B cell (primary cell): ENCODE measurements at places on chromosomes 5 and 9. TPM values are rescaled to one million over a fixed set of nuclear protein-coding genes. Genes with fewer than 3 reads are reported as not detected.
A peak's percentile ranks its signal among the peaks of the same experiment; 100 is the strongest.

DDX4 gene
- not detected in 2 replicates for total RNA-seq

MYORG gene
- total RNA-seq = 0.37 and 0.49 TPM in 2 replicates

ANKRD20A1 gene
- total RNA-seq = 1.3 TPM in 1 of 2 replicates, not detected in the other

RETREG1 gene
- 11.4 and 12.9 TPM in 2 replicates for total RNA-seq

AGXT2 gene
- not detected in 2 replicates for total RNA-seq

KIF4B gene
- not detected in 2 replicates for total RNA-seq

SPINK4 gene
- not detected in 2 replicates for total RNA-seq

TAF11L10 gene
- not detected in 2 replicates for total RNA-seq

TMEM171 gene
- total RNA-seq = not detected in 2 replicates

FAM193B gene
- total RNA-seq = 227 and 237 TPM in 2 replicates

TAF11L14 gene
- total RNA-seq = not detected in 2 replicates

DNA sequence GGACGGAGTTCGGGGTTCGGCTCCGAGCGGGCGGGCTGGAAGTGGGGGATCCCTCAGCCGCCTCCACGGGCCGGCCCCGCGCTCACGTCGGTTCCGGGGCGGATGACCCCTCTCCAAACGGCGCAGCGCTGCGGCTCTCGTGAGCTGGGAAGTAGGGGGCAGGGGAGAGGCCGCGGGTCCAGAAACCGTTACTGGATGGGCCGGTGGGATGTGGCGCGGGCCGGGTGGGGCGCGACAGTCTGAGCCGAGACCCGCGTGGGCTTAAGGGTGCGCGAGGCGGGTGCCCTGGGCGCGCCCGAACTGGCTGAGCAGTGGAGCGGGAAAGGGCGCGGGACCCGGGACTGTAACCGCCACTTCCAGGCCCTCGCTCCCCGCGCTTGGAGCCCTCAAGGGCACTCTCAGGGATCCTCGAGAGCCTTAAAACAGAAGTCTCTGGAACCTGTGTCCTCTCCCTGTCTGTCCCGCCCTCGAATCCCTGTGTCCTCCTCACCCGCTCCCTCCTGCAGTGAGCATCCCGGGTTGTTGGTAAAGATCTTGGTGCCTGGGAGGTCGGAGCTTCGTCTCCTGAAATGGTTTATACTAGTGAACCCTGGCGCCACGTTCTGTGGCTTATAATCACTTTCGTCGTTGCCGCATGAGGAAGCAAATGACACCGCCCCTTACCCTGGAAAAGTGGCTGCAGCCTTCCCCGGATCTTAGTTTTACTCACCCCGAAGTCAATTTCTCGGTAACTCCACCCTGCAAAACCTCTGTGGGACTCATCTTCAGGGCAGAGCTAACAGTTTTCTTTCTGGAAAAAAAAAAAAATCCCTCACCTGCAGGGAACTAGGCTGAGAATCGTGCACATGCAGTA, 571 bp upstream of the MARCHF11 start:
- H3K4me1 ChIP-seq = no peaks in the 10 kb centered on the region
- H3K4me3 ChIP-seq = no peak overlapping the region
- H3K36me3 ChIP-seq = no peaks in the 10 kb centered on the region
- no peak overlapping the region for H3K27ac ChIP-seq
- no peak for DNase-seq

DNA sequence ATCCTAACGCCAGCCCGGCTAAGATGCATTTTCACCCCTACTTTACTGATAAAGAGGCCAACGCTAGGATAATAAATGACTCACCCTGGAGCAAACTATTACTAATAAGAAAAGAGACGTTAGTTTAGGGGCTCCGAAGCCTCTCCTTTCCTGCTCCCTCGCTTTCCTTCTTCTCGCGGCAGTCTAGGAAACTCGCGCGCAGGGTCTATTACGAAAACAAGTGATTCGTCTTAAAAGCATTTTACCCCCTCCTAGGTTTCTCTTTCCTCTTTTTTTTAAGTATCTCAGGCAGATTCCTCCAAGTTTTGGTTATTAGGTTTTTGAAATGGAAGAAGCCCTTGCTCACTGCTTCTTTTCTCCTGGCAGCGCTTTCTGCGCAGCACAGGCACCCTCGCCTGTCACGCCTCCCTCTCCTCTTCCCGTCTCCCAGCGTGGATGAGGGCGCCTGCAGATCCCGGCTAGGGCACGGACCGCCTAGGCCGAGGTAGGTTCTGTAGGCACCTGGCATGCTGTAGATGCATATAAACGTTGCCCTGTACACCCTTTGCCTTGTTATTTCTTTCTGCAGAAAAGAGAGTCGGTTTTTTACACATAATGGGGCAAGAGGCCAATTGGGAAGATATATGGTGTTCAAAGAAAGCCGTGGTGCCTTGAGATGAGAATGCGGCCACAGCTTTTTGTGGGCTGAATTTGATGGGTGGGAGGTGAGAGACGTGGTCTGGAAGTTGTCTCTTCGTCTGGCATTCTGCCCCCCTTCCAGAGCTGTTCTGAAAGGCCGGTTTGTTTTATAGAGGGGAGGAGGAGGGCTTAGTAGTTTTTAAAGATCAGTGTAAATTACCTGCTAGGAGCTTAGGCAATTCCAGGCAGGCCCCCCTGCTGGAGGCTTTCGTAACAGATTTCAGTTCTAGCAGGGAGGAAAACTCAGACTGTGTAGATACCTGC, 983 bp downstream of the GCNT1 start:
- DNase-seq = peak; percentile 42
- H3K4me1 ChIP-seq = peaks cover 59% of the 10 kb centered on the region
- peak overlapping the region; percentile 52 for H3K27ac ChIP-seq
- no peaks in the 10 kb centered on the region for H3K36me3 ChIP-seq
- H3K4me3 ChIP-seq = peak overlapping the region; percentile 91
- no peaks in the 10 kb centered on the region for H3K27me3 ChIP-seq

GRCh38 chr5:15968993-15969392, 210.6 kb downstream of the MARCHF11 start:
- no peaks in the 10 kb centered on the region for H3K36me3 ChIP-seq
- DNase-seq = no peak
- no peaks in the 10 kb centered on the region for H3K4me1 ChIP-seq
- no peaks in the 10 kb centered on the region for H3K27me3 ChIP-seq
- H3K27ac ChIP-seq = no peak overlapping the region

DNA sequence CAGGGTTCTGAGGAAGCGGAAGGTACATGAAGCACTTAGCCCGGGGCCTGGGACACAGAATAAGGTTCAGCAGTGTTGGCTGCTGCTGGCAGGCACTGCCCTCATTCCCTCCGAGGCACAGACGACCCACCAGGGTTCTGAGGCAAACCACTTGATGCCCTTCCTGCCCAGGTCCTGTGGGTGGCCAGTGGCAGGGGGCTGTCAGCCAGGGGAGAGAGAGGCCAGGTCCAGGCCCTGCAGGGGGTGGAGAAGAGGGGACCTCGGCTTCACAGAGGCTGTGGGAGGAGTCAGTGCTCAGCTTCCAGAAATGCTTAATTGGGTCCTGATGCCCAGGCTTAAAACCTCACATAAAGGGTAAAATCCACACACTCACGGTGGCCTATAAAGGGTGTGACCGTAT, 4.4 kb upstream of the ZDHHC12 start:
- H3K4me1 ChIP-seq = peaks cover 15% of the 10 kb centered on the region
- H3K4me3 ChIP-seq = no peak overlapping the region
- DNase-seq = no peak
- H3K36me3 ChIP-seq = peaks cover 13% of the 10 kb centered on the region
- H3K27me3 ChIP-seq = no peaks in the 10 kb centered on the region

GRCh38 chr5:144377207-144377606, 206.5 kb downstream of the KCTD16 start:
- no peak for DNase-seq
- no peaks in the 10 kb centered on the region for H3K36me3 ChIP-seq
- H3K27ac ChIP-seq = no peak overlapping the region
- no peaks in the 10 kb centered on the region for H3K4me1 ChIP-seq
- H3K4me3 ChIP-seq = no peak overlapping the region

GRCh38 chr9:91364005-91364404, 2.3 kb upstream of the AUH start:
- H3K4me3 ChIP-seq = no peak overlapping the region
- H3K27ac ChIP-seq = no peak overlapping the region
- H3K27me3 ChIP-seq = no peaks in the 10 kb centered on the region
- H3K4me1 ChIP-seq = peaks cover 16% of the 10 kb centered on the region
- no peaks in the 10 kb centered on the region for H3K36me3 ChIP-seq
- no peak for DNase-seq

GRCh38 chr9:94770334-94770733, 43.8 kb downstream of the AOPEP start:
- no peak for DNase-seq
- H3K4me1 ChIP-seq = no peaks in the 10 kb centered on the region
- no peaks in the 10 kb centered on the region for H3K27me3 ChIP-seq
- no peak overlapping the region for H3K27ac ChIP-seq
- no peak overlapping the region for H3K4me3 ChIP-seq
- no peaks in the 10 kb centered on the region for H3K36me3 ChIP-seq

DNA sequence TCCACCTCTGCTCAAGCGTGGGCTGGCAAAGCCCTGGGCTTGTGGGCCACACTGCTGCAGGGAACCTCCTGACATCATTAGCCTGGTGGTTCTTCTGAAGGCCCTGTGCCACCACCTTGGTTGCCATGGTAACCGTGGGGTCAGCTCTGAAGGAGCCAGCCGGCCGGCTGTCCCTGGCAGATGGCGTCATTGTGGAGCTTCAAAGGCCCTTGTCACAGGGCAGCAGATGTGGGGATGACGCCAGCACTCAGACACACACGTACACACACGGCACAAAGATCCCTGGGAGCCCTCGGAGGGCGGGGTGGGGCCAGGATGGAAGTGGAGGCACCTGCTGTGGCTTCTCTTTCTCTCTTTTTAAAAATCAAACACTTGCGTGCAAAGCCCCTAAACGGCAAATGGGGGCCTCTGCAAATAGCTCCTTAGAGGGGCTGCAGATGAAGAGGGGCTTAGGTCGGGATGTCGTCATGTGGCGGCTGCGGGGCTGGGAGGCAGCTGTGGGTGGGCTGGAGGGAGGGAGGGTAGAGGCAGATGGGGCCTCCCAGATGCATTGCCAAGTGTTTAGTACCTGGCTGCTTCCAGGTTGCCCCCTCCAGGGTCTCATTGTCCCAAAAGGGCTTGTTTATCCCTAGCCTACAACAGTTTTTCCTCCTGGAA, 19.5 kb upstream of the RPL26L1 start:
- H3K27me3 ChIP-seq = no peaks in the 10 kb centered on the region
- H3K4me3 ChIP-seq = no peak overlapping the region
- no peaks in the 10 kb centered on the region for H3K4me1 ChIP-seq
- no peak overlapping the region for H3K27ac ChIP-seq
- peaks cover 70% of the 10 kb centered on the region for H3K36me3 ChIP-seq

DNA sequence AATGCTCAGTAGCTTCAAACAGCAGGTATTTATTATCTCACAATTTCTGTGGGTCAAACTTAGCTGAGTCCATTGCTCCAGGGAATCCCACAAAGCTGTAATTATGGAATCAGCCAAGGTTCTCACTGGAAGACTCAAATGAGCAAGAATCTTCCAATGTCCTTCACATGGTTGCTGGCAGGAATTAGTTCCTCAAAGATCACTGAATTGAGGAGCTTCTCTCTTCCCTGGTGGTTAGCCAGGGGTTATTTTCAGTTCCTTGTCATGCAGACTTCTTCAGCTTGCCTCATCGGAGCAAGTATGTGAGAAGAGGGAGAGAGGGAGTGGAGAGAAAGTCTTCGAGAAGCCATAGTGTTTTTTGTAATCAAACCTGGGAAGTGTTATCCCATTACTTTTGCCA, 2331.9 kb downstream of the MAT2B start:
- no peaks in the 10 kb centered on the region for H3K27me3 ChIP-seq
- no peaks in the 10 kb centered on the region for H3K36me3 ChIP-seq
- DNase-seq = no peak
- H3K4me3 ChIP-seq = no peak overlapping the region
- H3K4me1 ChIP-seq = no peaks in the 10 kb centered on the region

- no peak overlapping the region for H3K27ac ChIP-seq
- peaks cover 13% of the 10 kb centered on the region for H3K36me3 ChIP-seq
- H3K4me1 ChIP-seq = no peaks in the 10 kb centered on the region
- DNase-seq = no peak
These were observed 51.5 kb downstream of the SLC44A1 start for GRCh38 chr9:105295986-105296385.

DNA sequence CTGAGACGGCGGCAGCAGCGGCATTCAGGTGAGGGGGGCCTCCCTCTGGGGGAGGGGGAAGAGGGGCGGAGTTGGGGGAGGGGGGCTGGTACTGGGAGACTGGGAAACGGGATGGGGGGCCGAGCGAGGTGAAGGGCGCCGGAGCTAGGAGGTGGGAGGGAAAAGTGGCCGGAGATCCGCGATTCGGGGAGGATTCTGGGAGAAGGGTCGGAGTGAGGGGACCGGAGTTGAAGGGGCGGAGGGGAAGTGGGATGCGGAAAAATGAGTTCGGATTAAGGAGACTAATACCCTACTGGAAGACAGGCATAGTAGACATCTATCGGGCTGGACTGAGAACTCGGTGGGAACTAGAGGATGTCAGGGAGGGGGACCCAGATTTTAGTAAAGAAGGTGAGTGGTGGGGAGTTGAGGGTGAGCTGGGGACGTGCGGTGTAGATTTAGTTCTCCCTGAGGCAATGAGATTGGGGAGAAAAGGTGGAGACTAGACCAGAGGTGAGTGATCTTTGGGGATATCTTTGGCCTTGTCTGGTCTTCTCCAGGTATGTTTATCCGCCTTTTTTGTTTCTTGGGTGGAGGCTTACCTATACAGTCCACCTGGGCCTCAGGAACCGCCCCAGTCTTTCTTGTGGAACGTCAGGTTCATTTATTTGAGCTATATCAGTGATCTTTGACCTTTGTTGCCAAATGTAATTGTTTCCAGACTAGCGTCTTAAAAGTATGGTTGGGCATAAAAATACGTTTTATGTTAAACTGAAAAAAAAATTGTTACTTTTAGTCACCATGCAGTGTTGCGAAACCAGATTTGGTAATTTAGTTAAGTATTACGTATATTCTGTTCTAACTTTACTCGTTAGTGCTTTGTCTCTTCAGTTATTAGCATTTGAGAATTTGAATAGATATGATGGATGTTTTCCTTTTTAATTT, 632 bp downstream of the UBAP1 start:
- peaks cover 21% of the 10 kb centered on the region for H3K4me1 ChIP-seq
- H3K36me3 ChIP-seq = no peaks in the 10 kb centered on the region
- peaks cover 12% of the 10 kb centered on the region for H3K27me3 ChIP-seq
- H3K27ac ChIP-seq = peak overlapping the region; percentile 88
- peak; percentile 51 for DNase-seq

- DNase-seq = no peak
- H3K27ac ChIP-seq = peak overlapping the region; percentile 84
- peaks cover 9% of the 10 kb centered on the region for H3K36me3 ChIP-seq
These were observed 1.4 kb upstream of the ERGIC1 start for GRCh38 chr5:172832383-172833315.

- no peak overlapping the region for H3K4me3 ChIP-seq
- no peak overlapping the region for H3K27ac ChIP-seq
- DNase-seq = no peak
- no peaks in the 10 kb centered on the region for H3K4me1 ChIP-seq
- no peaks in the 10 kb centered on the region for H3K36me3 ChIP-seq
These were observed 46.9 kb upstream of the HSPA9 start for GRCh38 chr5:138622051-138622450.

DNA sequence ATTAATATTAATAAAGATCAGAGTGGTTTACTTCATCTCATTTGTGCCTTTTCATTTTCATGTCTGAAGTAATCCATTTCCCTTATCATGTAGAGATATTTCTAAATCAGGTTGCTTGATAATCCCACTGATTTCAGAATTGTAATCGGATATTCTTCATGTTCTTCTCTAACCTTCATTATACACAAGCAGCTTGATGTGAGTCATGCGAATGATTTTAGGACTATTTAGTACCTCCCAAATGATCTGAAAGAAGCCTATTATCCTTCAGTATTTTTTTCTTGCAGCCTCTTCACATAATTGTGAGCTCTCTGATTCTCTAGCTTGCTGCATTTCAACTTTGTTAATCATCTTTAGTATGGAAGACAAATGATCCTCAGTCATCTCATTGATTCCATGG, 182.0 kb downstream of the GIN1 start:
- no peaks in the 10 kb centered on the region for H3K4me1 ChIP-seq
- no peak overlapping the region for H3K4me3 ChIP-seq
- H3K27me3 ChIP-seq = no peaks in the 10 kb centered on the region
